ENCODE measurements at places on chromosomes 16 and 17.

DNA sequence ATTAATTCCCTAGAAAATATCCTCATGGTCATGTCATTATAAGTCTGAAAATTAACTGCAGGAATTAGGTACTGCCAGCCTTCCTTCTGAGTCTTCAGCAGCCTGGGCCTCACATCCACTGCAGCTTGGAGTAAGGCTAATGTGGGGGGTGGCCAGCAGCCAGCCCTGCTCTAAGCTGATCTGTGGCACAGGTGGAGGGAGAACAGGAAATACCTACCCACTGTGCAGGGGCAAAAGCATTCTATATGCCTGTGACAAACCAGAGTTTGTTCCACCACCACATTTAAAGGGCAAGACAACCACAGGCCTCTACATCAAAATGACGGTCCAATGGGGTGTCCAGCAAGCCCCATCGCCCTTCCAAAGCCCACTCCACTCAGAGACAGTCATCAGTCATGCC lies 9.4 kb downstream of the NPRL3 start:
- no peak for DNase-seq

DNA sequence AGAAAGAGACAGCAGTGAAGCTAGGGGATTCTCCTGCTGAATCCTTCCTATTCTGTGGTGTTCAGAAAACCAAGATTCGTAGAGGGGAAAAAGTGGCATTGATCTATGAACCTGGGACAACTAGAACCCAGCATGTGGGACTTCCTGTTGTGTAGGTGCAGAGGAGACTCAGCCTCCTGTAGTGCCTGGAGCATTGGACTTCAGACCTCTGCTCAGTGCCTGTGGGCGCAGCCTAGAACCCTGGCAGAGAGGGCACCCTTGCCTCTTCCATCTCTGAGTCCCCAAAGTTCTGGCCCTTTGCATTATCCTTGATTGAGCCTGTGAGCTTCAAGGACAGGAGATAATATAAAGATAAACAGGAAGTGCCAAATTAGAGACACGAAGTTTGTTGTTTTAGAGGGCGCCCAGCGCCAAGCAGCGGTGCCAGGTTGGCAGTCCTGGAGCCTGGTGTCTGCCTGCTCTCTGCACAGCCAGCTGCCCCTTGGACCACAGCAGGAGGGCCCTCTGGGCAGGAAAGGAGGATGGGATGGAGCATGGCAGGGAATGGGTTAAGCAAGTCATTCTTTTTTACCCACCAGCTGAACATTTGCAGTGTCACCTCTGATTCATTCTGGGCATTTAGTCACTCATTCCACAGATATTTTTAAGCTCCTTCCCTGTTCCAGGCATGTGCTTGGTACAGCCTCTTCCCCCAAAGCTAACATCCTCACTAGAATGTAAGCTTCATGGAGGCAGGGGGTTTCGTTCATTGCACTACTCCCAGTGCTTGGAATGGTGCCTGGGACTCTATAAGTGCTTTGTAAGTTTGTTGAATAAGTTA lies 11.9 kb upstream of the SP6 start:
- no peak for DNase-seq

DNA sequence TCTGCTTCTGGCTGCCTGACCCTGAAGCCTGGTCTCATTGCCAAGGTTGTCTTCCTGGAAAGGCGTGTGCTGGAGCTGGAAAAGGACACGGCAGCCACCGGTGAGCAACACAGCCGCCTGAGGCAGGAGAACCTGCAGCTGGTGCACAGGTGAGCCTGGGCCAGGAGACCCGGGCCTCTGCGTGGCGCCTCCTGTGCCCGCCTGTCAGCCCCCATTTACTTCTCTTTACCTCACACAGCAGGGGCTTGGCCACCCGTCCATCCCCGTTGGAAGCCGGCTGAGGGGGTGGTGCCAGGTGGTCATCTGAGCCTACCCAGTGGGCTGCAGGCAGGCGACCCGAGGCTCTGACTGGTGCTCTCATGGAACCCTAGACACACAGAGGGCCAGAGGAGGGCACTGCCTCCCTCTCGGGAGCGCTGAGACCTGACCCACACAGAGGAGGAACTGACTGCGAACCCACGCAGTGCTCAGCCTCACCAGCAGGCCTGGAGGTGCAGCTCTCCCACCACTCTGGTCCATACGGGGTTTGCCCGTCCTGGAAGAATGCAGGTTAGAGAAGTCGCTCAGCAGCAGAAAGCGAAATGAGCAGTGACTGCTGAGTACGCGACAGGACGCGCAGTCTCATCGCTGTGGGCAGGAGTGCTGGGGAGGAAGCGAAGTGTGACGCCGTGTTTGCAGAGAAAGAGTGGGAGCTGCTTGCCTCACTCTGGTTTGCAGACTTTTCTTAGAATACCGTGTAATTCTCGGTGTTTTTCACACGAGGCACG lies 21.9 kb upstream of the CAPN15 start:
- no peak for DNase-seq

DNA sequence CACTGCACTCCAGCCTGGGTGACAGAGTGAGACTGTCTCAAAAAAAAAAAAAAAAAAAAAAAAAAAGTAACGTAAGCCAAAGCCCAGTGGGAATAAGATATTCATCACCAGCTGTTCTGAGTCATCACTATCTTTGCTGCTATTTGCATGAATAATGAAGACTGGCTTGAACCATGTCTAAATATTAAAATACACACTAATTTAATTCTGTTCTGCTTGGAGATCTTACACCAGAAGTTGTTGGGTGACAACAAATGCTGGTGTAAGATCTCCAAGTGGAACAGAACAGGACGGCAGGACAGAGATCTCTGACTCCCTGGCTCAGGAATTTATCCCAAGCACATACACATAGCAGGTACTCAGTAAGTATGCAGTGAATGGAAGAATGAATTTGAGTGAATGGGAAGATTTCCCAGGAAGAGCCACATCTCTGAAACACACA lies 19.6 kb downstream of the DNAH17 start:
- no peak for DNase-seq

DNA sequence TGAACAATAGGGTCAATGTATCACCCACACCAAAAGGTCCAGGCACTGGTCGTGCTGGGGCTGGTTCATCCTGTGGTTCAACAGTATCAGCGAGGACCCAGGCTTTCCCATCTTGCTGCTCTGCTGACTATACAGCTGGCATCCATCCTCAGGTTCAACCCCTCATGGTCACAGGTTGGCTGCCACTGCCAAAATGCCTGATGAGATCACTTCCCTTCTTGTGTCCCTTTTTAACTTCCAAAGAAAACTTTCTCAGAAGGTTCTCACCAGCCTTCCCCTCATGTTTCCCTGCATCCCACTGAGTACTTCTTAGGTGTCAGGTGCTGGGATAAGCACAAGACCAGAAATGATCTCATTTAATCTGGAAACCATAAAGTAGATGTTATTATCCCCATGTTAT lies 25.7 kb downstream of the CLEC16A start:
- no peak for DNase-seq

GRCh38 chr16:57041182-57042156 lies 50.9 kb upstream of the CPNE2 start:
- peak; percentile 66 for DNase-seq

DNA sequence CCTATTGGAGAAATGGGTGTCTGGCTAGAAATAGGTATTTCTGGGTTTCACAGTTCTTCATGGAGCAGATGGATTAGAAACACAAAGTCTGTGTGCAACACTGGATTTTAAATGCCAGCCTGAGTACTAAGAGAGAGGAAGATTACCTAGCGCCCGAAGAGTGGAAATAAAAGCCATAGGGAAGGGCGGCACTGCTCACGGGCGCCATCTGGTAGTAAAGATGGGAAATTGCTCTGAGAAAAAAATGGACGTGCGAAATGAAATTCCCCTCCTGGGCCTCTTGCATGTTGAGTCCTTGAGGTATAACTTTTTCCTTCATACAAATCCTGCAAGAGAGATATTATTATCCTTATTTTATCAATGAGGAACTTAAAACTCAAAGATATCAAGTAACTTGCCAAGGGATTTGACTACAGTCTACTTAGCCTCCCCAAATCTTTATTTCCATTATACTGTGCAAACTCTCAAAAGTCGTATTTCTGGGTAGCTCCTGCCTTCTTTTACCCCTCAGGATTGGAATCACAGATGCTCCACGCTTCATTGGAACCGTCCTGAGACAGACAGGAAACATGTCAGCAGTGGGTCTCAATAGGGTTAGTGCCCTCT lies 72.8 kb downstream of the MMD start:
- no peak for DNase-seq

- no peak for DNase-seq
Observed at GRCh38 chr17:45902892-45903346, 8.6 kb downstream of the MAPT start.

GRCh38 chr16:57213462-57213861 lies 27.3 kb downstream of the RSPRY1 start:
- no peak for DNase-seq

GRCh38 chr16:82715160-82715559 lies 88.4 kb downstream of the CDH13 start:
- DNase-seq = no peak

Data from stimulated activated CD8-positive, alpha-beta memory T cell treated with anti-CD3 and anti-CD28 coated beads, Interleukin-4, amount 100 ng/mL, for 4 hours (primary cell).